ENCODE measurements at places on chromosomes 1 and 21.

GRCh38 chr21:44329086-44329889 lies 9.9 kb downstream of the CFAP410 start:
- DNase-seq: no peak

GRCh38 chr1:203480525-203481084 lies 5.0 kb downstream of the PRELP start:
- DNase-seq: no peak

DNA sequence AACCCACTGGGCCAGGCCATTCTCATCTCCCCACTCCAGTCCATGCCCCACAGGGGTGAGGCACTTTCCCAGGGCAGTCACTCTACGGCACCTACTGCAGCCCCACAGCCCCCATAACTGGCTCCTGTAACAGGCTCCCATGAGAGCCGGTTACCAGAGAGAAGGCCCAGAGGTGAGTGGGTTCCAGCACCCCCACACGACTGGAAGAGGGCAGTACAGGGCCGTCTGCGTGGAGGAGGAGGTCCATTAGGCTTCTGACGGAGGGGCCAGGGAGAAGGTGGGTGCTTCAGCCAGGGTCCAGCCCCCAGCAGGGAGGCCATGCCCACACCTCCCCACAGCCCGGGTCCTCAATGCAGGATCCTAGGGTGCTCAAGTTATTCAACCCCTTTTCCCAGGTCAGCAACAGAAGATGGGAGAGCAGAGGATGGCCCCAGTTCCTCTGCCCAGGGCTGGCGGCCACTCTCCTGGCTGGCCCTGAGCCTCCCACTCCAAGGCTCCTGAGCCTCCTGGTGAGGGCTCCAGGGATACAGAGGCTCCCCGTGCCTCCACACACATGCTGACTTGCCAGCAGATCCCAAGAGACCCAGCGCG lies 1.6 kb downstream of the ACAP3 start:
- DNase-seq: peak; percentile 66

DNA sequence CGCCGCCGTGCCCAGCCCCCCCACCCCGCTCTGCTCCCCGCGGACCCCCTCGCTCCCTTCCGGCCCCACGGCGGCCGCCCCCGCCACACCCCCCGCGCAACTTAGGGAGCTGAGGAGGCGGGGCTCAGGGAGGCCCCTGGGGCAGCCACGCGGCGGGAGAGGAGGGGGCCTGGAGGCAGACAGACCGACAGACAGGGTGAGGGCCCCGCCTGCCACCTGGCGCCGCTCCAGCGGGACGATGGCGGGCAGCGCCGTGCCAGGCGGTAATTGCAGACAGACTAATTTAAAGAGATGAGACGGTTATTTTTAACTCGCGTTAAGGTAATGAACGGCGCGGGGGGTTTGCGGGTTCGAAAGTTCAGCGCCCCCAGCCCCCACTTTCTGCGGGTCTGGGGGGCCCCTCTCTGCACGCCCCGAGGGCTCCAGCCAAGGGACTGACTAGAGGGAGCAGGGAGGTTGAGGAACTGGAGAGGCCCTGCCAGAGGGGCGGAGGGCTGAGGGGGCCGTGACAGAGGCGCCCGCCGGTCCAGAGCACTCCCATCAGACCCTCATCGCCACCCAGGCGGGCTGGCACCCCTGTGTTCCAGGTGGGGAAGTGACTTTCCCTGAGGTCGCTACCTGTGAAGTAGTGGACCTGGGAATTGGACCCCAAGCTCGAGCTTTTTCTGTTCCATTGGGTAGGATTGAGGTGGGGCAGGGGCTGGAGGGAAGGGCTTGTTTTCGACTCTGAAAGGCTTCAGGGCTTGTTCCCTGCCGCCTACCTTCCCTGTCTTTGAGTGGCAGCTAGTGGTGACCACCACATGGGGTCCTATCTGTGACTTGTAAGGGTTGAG lies 5.4 kb downstream of the FOXO6 start:
- peak; percentile 58 for DNase-seq

GRCh38 chr1:54559771-54560231 lies 11.8 kb downstream of the ACOT11 start:
- DNase-seq: no peak

- no peak for DNase-seq
These were observed 73.3 kb downstream of the MRPL37 start for GRCh38 chr1:54273092-54273794.

DNA sequence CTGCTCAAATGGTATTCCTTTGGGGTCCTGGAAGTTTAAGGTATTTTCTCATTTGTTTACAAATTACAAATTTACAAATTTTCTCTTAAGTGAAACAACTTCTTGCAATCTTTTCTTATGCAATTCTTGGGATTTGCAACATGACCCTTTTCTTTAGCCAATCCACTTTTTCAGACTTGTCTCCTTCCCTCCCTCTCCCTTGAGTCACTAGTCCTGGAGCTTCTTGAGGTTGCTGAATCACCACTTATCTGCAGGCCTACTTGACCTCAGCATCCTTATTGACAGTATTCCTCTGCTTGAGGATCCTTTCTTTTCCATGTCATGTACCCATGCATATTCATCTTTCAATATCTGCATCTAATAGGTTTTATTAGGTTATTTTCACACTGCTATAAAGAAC lies 302.8 kb upstream of the ADAMTS5 start:
- DNase-seq: peak; percentile 72

GRCh38 chr1:87295445-87296110 lies 33.1 kb upstream of the LMO4 start:
- DNase-seq: no peak

DNA sequence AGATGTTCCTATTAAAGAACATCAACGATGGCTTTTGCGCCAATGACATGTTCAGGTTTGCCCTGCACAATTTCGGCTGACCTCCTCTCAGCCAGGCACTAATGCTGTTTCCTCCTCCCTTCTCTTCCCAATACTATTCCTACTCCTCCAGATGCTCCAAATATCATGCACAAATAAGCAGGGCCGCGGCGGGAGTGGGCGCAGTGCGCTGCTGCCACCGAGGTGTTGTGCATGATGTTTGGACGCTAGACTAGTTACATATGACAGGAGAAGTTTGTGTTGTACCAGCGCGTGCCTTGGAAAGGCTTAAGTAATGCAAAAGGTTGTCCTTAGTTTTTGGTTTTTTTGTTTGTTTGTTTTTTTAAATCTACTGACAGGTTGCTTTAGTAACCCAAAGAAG lies 33.3 kb upstream of the PPM1J start:
- no peak for DNase-seq

- DNase-seq: no peak
These were observed 211.6 kb upstream of the KIAA0040 start for GRCh38 chr1:175404177-175404576.

- no peak for DNase-seq
These were observed 243.4 kb downstream of the KIF26B start for GRCh38 chr1:245398180-245398579.

GRCh38 chr1:182646739-182647138 lies 37.6 kb downstream of the RGS8 start:
- no peak for DNase-seq

- peak; percentile 65 for DNase-seq
These were observed 6.3 kb downstream of the OR14I1 start for GRCh38 chr1:248696261-248696660.

GRCh38 chr1:173424143-173424542 lies 53.0 kb upstream of the PRDX6 start:
- no peak for DNase-seq

- peak; percentile 90 for DNase-seq
These were observed 55.2 kb downstream of the SLC9A1 start for GRCh38 chr1:27099587-27100334.

- no peak for DNase-seq
These were observed 1.2 kb upstream of the KRTAP23-1 start for GRCh38 chr21:30349572-30349971.

DNA sequence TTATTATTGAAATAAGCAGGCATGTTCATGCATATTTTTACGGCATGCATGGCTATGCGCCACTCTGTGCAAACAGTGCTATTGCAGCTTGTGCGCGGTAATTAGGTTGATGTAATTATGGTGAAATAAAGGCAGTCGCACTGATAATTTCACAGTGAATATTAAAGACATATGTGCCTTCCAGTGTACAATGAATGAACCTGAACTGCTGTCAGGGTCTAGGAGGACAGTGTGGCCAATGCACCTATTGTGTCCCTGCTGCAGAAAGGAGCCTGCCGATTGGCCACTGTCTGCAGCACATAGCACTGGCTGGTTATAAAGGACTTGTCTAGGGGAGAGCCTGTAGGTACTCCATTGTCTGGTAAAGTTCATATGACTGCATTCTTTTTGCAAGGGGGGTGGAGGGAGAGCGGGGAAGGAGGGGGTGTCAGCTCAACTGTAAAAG lies 340.4 kb downstream of the USP25 start:
- no peak for DNase-seq

GRCh38 chr1:5858844-5859407 lies 133.3 kb downstream of the NPHP4 start:
- no peak for DNase-seq

DNA sequence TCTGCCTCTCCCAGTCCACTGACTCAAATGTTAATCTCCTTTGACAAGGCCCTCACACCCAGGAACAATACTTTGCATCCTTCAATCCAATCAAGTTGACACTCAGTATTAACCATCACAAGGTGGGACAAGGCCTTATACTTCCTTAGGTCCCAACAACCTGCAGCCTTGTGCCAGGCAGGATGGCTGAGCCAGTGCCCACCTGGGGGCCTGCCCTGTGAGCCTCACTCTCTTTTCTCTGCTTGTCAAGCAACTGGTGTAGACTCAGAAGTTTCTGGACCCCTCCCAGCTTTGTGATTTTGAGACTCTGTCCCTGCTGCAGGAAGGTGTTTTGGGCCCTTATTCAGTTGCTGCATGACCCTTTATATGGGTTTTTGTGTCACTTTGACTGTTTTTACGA lies 310.0 kb upstream of the C1orf174 start:
- no peak for DNase-seq

DNA sequence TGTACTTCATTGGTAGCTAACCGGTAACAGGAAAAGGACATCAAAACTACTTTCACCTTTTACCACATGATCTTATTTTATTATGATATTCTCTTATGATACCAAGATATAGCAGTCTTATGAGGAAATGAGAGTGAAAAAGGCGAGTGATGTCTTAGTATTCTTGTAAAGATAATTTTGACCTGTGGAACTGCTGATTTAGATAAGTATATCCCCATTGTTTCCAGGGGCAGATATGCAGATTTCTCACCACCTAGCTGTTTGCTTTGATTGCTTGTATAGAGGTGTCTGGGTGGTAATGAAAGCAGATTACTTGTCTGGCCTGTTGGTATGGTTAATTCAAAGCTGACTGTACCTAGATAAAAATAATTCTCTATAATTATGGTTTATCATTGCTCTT lies 53.1 kb downstream of the SYNJ1 start:
- no peak for DNase-seq

GRCh38 chr1:98196012-98196411 lies 275.2 kb upstream of the DPYD start:
- DNase-seq: no peak

GRCh38 chr1:43272576-43273571 lies 3.1 kb downstream of the TMEM125 start:
- DNase-seq: no peak

- DNase-seq: no peak
These were observed 70.1 kb upstream of the ESRRG start for GRCh38 chr1:216793303-216793702.

- no peak for DNase-seq
These were observed 19.2 kb downstream of the HOOK1 start for GRCh38 chr1:59833991-59834390.

GRCh38 chr1:113965703-113966412 lies 13.4 kb upstream of the OLFML3 start:
- DNase-seq: no peak

- DNase-seq: no peak
These were observed 8.9 kb upstream of the IL12RB2 start for GRCh38 chr1:67298762-67299161.

DNA sequence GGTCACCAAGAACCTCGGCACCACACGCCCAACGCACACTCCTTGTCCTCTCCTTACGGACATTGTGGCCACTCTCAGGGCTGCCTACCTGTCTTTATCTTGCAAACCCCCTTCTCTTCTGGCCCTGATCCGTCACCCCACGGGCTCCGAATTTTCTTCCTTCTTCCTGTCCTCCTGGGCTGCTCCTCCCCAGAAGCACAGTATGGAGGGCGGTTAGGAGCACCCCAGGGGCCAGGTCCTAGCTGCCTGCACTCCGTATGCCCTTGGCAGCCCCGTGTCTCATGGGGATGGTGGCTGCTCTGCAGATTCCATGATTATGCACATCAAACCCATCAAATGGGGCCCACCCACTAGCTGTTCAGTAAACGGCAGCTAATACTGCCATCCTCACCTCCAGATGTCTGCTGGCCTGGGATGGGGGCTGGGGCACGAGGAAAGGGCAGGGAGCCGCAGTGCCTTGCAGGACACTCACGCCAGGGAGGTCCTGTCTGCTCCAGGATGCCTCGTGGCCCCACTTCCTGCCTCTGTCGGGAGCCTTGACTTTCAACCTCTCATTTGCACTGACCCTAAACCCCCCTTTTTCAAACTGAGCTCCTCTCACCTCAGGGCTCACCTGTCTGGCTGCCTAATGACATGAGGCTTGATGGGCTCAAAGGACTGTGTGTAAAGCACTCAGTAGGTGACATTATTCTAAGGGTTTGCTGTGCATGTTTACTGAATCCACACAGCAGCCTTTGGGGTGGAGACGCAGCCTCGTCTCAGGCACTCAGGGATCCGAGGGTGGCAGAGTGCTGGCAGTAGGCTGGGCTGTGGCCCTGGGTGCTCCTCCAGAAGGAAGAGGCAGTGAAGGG lies 4.4 kb downstream of the TTC34 start:
- no peak for DNase-seq

DNA sequence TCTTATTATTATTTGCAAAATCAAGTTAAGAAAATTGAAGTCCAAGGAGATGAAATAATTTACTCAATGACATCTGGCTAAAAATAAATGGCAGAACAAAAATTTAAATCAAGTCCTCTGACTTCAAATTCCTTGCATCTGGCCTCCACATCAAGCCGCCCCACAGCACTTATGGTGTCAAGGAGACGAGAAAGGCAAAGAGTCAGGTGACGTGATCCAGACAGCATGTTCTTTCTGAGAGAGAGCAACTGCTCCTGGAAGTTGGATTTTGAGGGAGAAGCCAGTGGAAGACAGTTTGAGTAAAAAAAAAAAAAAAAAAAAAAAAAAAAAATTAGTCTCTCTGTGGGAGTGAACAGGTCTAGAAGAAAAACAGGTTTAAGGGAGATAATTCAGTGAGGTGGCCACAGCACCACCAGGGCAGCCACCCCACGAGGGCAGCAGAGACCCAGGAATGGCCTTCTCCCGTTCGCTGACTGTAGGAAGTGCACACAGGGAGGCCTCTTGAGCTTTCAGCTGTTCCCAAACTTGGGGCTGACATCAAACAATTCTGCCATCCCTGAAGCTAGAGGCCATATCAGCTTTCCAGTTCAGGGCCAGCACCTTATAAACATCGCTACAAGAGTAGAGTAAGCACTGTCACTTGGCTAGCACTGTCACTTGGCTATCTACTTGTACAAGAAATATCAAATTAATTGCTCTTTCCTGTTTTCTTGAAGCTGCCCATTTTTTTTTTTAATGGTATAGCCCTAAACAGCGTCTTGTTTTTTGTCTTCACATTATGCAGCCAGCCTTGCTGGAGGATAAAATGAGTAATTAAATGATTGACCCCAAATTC lies 7.8 kb downstream of the C1orf162 start:
- DNase-seq: peak; percentile 84

Measured in NB4 (cell line).